ENCODE measurements at places on chromosomes 1 and 21. TPM values are rescaled to one million over a fixed set of nuclear protein-coding genes. Genes with fewer than 3 reads are reported as not detected.
A peak's percentile ranks its signal among the peaks of the same experiment; 100 is the strongest.

Gene SLC45A1
- 5.6 TPM for total RNA-seq

- DNase-seq = no peak
Observed at GRCh38 chr1:214557952-214558735, 6.7 kb upstream of the PTPN14 start.

DNA sequence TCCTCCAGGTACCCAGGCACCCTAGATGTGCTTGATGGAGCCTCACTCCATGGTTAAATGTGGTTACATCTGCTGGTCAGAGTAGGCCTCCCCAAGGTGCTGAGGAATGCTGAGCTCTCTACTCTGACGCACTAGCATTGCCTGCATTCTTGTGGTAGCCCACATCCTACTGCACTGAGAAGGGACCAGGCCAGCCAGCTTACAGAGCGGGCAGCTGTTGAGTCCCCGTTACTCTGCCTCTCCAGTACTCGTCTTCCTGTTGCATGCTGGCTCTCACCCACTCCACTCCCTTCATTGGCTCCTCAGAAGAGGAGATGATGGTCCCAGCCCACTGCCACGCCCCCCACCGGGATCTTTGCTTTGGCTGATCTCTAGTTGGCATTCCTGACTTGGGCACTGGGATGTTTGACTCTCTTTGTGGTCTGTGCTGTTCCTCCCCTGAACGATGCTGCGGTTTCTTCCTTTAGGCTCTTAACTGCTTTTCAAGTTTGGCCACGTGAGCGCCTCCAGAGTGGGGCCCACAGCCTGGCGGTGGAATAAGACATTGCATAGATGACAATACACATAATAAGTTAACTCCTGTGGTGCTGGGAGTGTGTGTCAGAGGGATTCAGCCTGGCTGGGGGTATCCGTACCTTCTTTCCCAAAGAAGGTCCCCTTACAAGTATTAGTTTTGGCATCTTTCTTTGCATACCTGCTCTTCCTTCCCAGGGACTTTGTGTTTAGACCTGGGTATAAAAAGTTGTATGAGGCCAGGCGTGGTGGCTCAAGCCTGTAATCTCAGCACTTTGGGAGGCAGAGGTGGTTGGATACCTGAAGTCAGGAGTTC lies 18.6 kb downstream of the AZIN2 start:
- DNase-seq = no peak

DNA sequence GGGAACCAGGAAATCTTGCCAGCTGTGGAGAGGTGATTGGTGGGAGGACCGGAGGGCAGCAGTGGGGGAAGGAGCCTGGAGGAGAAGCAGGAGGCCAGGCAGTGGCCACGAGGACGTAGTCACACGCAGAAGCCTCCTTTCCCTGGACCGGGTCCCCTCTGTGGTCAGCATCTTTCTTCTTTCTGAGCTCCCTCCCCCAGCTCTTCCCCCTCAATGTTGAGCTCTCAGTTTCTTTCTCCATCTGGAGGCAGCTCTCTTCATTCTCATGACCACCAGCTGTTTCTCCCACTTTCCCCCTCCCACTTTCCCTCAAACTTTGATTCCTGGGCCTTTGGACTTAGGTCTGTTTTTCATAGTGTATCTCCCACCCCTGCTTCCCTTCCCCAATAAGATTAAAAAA lies 18.3 kb downstream of the KIRREL1 start:
- no peak for DNase-seq

Gene RHD
- not detected for total RNA-seq

GRCh38 chr1:230394134-230394533 lies 32.0 kb downstream of the PGBD5 start:
- peak; percentile 52 for DNase-seq

DNA sequence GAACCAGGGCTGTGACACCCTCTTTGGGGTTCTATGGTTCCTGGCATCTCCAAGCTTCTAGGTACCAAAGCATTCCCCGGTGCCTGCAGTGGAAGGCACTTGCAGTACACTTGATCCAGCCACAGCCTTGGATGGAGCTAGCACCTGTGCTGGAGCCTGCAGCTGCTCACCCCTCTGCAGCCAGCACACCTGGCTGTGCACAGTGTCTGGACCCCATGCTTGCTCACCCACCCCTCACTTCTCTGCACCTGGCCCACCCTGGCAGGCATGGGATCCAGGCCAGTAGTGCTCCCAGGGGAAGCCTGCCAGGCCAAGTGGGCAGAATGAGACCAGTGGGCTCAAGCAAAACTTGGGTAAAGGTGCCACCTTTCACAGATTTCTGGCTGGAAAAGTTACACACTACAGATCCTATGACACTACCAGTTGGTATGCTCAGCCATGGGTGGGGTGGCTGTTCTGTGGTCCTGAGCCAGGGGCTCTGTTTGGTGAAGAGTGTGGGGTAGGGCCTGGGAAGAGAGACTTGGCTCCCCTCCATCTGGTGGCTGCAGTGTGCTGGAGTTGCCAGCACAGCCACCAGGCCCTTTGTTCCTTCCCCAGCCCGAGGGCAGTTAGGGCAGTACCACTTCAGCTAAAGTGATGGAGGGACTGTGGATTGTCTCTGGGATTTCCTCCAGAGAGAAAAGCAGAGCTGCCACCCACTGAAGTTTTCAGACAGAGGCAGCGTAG lies 157.8 kb upstream of the LRRC7 start:
- DNase-seq = no peak

- DNase-seq = no peak
Observed at GRCh38 chr1:42956739-42957138, 1.9 kb downstream of the SLC2A1 start.

Gene DLGAP3
- 0.37 TPM for total RNA-seq

DNA sequence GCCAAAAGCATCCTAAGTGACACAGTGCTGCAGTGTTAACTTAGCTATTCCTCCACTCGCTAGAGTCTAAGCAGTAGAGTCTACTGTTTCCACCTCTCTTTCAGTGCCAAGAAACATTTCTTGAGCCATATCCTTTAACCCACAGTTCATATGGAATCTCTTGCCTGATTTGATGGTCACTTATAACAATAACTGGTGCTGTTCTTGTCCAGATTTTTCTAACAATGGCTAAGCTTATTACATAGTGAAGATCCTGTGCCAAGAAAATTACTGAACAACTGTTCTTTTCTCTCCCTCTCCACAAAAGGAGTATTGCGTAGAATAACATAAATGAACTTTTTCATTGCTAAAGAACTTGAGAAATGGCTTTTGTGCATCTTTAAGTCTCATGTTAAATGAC lies 121.3 kb downstream of the CDC7 start:
- DNase-seq = no peak
